ENCODE measurements at places on chromosomes 12 and 14.

DNA sequence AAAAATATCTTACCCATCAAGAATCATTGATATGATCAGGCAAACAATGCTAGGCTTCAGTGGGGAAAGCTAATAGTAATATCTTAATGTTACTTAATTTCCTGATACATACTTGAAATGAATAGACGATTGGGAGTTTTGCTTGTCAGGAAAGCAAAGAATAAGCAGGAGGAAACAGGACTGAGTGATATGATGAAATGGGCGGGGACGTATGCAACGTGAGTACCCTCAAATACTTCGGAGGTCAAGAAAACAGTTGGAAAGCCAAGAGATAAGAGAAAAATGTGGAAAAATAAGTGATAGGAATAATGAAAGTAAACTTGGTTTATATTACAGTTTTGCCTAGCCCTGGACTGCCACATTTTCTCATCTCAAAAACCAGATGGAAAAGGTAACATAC is 49.2 kb downstream of the METTL25 start:
- DNase-seq = no peak

- DNase-seq = no peak
Measured at GRCh38 chr12:45599196-45599595, 130.3 kb upstream of the ARID2 start.

- no peak for DNase-seq
Measured at GRCh38 chr12:2416158-2416557, 363.4 kb downstream of the CACNA1C start.

GRCh38 chr12:53601296-53601847 is 24.8 kb downstream of the ATF7 start:
- no peak for DNase-seq

- no peak for DNase-seq
Measured at GRCh38 chr14:61342486-61342885, 21.1 kb downstream of the PRKCH start.

- DNase-seq = no peak
Measured at GRCh38 chr12:30622509-30622908, 73.2 kb downstream of the IPO8 start.
